ENCODE measurements at places on chromosomes 13 and 19. TPM values are rescaled to one million over a fixed set of nuclear protein-coding genes. Genes with fewer than 3 reads are reported as not detected.

Gene ATP1A3
- total RNA-seq = 10.2 TPM

Gene CEACAM3
- not detected for total RNA-seq

Gene MOB3A
- 80.0 TPM for total RNA-seq

Gene TMEM150B
- not detected for total RNA-seq

Gene FGF21
- not detected for total RNA-seq

Gene KCNK6
- total RNA-seq = 3.3 TPM

Gene SIGLEC7
- total RNA-seq = not detected

Gene PCSK4
- 6.1 TPM for total RNA-seq
